Neural progenitor cell (in vitro differentiated cells): ENCODE measurements at places on chromosomes 7 and 10.

DNA sequence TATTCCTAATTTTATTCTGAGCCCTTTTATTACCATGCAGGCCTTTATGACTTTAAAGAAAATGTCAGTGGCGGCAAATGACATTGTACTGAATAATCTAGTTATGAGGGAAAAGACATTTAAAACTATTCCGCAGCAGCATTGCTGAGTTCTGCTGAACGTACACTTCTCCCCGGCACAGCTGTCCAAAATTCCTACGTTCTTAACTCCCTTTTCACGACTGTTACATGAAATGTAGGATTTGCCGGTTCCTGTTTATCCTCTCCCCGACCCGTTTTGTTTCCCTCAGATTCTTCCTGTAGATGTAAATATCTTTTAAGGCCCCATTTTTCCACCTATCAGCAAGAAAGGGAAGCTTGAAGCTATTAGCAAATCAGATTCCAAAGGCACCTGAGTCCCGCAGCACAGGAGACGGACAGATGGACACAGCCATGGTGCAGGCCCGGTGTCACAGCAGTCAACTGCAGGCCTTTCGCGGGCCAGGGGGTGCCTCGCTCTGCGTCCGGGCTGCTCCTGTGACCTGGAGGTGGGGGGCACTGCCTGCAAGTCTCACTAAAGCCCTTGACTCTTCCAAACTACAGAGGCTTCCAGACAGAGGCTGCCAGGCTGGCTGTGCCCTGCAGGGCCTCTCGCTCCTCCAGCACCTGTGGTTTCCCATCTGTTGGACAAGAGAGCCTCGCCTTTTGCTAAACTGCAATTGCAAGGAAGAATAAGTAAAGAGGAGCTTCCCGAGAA lies 485.0 kb upstream of the MGMT start:
- DNase-seq: no peak

GRCh38 chr10:110647136-110647430 lies 2.9 kb downstream of the RBM20 start:
- DNase-seq: no peak

GRCh38 chr10:44102726-44103255 lies 282.1 kb downstream of the CXCL12 start:
- DNase-seq: no peak

- DNase-seq: no peak
Measured at GRCh38 chr10:133180965-133181639, 21.1 kb downstream of the KNDC1 start.

DNA sequence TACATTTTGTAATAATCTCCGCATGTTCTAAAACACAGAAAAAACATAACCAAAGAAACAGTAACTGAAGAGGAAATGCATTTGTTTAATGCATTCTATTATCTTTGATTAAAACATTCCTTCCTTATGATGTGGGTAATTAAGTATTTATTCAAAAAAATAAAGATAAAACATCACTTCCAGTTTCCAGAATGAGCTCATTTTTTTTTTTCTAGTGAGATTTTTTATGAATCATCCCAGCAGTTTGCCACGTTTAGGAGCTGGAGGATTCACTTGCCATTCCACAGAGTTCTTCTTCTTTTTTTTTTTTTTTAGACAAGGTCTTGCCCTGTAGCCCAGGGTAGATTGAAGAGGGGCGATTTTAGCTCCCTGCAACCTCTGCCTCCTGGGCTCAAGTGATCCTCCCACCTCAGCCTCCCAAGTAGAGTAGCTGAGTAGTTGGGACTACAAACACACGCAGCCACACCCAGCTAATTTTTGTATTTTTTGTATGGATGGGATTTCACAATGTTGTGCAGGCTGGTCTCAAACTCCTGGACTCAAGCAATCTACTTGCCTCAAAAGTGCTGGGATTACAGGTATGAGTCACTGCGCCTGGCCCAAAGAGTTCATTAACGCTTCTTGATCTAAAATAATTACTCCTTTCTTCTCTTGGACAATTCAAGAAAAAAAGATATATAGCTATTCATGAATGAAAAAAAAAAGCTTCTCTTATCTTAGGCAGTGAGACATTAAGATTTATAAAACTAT lies 177.3 kb downstream of the DKK1 start:
- DNase-seq: no peak
